Stimulated activated CD8-positive, alpha-beta memory T cell treated with anti-CD3 and anti-CD28 coated beads, Interleukin-4, amount 100 ng/mL, for 4 hours (primary cell): ENCODE measurements at places on chromosomes 2 and 18.

GRCh38 chr2:189527041-189527750 is 53.4 kb downstream of the SLC40A1 start:
- DNase-seq: no peak

DNA sequence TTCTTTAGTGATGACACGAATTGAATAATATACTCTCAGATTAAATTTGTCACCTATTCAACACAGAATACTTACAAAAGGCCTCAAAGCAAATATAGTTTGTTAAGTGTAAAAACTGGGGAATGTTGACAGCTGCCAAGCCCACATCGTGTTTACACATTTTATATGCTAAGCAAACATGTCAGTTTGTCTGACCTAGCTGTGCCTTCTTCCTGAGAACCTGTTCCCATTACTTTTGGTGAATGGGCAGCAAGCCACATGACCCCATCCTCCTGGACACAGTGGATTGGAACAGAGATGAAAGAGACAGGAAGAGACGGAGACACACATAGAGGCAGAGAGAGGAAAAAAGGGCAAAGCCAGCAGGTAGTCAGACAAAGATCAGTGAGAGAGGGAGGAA is 22.9 kb upstream of the CUL3 start:
- DNase-seq: no peak

DNA sequence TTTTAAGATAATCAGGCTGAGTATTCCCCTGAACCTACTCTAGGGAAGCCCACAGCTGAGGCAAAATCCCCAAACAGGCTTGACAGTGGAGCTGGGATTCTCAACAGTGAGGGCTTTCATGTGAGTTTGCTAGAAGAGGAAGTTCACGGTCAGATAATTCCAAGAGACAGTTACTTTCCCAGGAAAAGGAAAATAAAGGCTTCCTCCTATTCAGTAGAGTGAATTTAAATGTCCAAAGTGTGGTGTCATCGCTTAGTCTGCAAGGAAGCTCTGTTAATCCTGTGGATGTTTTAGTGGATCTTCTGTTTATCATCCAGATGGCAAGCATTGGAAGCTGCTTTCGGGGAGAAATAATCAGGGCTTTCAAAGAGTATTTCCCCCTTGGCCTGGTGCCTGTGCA is 119.8 kb downstream of the RPIA start:
- no peak for DNase-seq

DNA sequence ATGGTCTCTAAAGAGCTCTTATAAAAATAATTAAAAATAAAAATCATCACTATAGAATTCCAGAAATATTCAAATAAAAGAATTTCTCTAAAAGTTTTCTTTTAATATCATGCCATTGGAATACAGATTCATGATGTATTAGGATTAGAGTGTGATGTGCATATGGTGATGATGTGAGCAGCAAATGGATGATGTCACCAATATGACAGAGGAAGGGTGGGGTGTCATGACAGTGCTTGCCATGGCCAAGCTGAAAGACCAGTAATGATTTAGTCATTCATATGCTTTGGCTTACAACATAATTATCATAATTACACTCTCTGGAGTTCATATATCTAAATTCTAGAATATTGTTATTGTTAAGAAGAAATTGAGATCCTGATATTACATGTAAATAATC is 27.4 kb upstream of the TTC32 start:
- no peak for DNase-seq

GRCh38 chr2:178205853-178206521 is 11.7 kb downstream of the OSBPL6 start:
- DNase-seq: no peak

DNA sequence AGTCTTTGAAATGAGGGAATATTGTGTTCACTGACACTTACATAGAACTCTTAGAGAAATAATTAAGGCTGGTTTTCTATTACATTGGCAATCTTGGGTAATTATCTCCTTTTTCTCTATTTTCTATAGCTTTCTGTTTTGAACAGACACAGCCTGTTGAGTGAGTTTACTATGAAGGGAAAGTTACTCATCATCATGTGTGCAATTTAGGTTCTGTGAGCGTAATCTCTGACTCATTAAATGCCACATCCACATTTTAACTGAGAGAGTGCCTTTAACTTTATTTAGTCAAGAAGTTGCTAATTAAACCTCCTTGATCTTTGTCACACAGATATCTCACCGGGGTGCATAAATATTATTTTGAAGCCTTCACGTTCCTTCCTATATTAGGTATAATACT is 174.0 kb upstream of the SLC8A1 start:
- DNase-seq: no peak

DNA sequence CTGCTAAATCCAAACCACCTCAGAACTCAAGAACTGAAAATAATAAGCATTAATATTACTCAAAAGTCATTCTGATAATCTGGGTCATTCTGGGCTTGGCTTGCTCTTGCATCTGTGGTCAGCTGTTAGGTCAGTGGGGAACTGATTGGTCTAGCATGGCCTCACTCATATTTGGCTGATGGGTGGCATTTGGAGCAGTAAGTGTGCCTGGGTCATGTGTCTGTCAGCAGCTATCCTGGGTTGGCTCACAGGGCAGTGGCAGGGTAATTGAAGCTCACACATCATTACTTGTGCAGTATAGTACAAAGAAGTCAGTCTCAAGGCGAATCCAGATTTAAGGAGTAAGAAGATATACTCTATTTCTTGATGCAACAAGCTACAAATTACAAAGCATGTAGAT is 9.6 kb downstream of the RPL37A start:
- DNase-seq: no peak
